Stimulated activated CD8-positive, alpha-beta memory T cell treated with anti-CD3 and anti-CD28 coated beads, Interleukin-7, amount 100 ng/mL, for 1 hour (primary cell): ENCODE measurements at places on chromosomes 1 and 21.

DNA sequence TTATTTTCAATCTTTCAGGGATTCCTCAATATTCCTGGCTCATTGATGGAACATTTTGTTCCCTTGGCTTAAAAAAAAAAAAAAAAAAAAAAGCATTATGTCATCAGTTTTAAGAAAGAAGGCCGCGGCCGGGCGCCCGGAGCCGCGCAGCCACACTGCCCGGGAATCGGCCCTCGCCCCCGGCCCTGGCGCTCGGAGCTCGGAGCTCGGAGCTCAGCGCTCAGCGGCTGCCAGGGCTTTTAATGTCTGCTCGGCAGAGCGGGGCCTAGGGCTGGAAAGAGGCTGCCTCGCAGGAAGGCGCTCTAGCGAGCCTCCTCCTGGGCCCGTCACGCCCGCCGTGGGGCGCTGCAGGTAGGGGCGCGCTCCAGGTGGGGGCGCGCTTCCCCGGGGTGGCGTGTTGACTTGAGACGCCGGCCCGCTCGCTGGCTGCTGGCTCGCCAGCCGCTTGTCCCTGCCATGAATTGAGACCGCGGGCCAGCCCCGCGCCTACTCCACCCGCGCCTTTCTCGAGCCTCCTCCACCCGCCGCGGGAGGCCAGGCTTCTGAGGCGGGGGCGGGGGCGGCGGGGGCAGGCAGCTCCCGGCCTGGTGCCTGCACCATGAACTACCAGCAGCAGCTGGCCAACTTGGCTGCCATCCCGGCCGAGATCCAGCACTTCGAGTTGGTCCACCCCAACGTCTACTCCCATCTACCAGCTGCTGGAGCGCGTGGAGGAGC is 5.4 kb upstream of the TDRD5 start:
- DNase-seq: no peak

DNA sequence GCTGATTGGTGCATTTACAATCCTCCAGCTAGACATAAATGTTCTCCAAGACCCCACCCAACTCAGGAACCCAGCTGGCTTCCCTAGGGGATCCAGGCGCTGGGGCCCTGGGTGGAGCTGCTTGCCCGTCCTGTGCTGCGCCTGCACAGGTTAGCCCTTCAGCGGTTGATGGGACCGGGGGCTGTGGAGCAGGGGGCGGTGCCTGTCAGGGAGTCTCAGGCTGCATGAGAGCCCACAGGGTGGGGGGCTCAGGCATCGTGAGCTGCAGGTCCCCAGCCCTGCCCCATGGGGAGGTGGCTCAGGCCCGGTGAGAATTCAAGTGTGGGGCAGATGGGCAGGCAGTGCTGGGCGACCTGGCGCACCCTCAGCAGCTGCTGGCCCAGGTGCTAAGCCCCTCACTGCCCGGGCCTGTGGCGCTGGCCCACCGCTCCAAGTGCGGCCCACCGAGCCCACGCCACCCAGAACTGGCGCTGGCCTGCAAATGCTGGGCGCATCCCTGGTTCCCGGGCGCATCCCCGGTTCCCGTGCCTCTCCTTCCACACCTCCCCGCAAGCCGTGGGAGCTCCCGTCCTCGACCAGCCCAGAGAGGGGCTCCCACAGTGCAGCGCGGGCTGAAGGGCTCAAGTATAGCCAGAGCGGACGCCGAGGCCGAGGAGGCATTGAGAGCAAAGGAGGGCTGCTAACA is 23.1 kb upstream of the CLCA4 start:
- DNase-seq: no peak

- no peak for DNase-seq
Measured at GRCh38 chr1:220301630-220302029, 29.4 kb upstream of the RAB3GAP2 start.

GRCh38 chr1:220698607-220699016 is 8.4 kb downstream of the C1orf115 start:
- DNase-seq: no peak

- no peak for DNase-seq
Measured at GRCh38 chr1:24946861-24947658, 17.0 kb upstream of the RUNX3 start.

DNA sequence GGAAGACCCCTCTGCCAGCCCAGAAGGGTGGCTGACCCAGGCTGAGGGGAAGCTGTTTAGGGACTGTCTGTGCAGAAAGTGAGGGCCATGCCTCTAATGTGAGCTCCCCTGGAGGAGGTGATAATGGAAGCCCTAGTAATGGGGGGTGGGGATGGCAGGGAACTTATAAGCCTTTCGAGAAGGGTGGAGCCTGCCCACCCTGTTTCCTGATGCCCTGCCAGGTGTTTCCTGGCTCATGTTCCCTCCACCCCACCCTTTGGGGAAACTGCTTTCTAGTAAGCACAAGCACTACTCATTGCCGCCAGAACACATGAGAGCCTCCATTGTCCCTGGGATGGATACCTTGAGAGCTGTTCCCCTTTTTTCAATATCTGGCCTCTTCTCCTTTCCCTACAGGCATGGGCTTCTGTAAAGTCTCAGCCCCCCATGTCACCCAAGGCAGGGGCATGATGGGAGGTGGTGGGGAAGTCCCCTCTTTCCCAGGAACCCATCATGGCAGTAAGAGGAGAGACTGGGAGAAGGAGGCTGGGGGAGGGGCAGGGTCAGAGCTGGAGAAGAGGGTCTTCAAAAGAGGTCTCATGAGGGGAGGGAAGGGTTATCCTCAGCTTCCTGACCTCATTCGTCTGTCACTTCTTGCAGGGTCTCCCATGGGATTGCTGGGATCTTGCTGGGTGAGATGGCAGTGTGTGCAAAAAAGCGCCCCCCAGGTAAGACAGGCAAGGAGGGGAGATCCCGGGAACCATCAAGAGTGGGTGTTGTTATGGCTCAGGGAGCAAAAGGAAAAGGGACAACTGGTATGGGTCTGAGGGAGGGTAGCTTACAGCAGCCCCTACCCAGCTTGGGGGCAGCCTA is 2.4 kb downstream of the ATP8B2 start:
- DNase-seq: no peak

- no peak for DNase-seq
Measured at GRCh38 chr1:238675221-238675620, 711.1 kb upstream of the CHRM3 start.

- DNase-seq: no peak
Measured at GRCh38 chr1:46622344-46622743, 5.7 kb upstream of the MOB3C start.

GRCh38 chr1:165877940-165878556 is 50.6 kb downstream of the UCK2 start:
- no peak for DNase-seq

- DNase-seq: no peak
Measured at GRCh38 chr21:34536820-34537219, 24.8 kb upstream of the KCNE1 start.

DNA sequence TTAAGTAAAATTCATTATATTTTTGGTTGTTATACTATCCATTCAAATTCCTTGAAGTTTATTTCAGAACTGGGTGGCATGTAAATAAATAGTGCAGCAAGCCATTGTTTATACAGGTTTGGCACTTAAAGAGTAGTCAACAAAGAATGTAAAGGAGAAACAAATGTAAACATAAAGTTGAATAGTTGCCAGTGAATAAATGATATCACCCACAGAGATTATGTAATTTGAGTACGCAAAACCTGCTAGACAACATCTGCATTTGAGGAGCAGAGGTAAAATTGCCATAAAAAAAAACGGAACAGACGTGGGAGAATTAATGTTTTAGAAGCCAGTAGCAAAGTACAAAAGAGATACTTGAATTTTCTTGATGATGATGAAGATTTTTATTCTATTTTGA is 111.6 kb downstream of the ADGRL2 start:
- DNase-seq: no peak

- DNase-seq: no peak
Measured at GRCh38 chr1:46605232-46605631, 1.2 kb upstream of the MKNK1 start.

DNA sequence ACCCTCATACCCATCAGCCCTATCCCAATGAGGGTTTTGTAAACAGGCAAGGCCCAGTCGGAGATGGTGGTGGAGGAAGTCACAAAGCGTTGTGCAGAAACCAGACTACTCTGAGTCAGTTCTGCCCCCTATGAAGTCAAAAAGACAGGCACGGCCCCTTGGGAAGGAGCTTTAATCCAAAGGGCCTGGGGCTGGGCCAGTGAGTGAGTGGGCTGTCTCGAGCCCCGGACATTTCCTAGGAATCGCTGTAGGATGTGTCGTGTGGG is 442 bp upstream of the AHCYL1 start:
- DNase-seq: no peak

GRCh38 chr1:99843760-99844159 is 6.4 kb upstream of the AGL start:
- DNase-seq: no peak

DNA sequence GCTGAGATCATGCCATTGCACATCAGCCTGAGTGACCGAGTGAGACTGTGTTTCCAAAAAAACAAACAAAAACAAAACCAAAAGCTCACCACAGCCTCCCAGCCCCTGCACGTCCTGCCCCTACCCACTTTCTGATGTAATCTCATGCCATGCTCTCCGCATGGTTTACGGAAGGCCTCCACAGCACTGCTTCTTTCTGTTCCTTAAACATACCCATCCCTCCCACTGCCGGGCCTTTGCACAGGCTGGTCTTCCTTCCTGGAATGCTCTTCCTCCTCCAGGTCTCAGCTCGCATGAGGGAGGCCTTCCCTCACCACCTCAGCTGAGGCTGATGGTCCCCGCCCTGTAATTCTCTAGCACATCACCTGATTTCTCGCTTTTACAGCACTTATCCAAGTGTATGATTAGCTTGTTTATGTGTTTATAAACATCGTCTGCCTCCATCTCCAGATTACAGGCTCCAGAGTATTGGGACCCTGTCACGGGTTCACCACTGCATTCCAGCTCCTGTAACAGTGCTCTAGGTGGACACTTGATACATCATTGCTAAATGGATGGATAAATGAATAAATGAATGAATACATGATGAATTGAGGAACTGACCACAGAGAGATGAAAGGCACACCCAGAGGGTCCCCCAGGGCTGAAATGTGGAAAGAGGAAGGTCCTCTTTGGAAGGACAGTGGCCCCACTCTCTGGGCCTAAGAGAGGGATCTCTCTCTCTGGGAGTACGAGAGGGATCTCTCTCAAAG is 22.1 kb downstream of the TCEA3 start:
- no peak for DNase-seq

DNA sequence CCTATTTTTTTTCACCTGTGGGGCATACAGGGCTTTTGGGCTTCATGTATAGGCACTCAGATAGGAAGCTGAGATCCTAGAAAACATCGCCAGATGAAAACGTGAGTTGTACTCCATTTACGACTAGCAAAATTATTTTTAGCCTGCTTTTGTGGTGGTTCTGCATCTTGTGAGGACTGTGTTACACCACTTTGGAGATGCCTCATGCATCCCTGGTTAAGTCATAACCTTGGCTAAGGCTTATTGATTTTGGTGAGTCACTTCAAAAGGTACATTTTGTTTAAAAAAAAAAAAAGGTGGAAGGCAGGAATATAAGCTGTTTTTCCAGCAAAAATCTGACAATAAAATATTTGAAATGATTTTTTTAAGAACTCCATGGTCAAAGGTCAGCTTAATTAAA is 101.8 kb upstream of the OLFM3 start:
- DNase-seq: no peak

DNA sequence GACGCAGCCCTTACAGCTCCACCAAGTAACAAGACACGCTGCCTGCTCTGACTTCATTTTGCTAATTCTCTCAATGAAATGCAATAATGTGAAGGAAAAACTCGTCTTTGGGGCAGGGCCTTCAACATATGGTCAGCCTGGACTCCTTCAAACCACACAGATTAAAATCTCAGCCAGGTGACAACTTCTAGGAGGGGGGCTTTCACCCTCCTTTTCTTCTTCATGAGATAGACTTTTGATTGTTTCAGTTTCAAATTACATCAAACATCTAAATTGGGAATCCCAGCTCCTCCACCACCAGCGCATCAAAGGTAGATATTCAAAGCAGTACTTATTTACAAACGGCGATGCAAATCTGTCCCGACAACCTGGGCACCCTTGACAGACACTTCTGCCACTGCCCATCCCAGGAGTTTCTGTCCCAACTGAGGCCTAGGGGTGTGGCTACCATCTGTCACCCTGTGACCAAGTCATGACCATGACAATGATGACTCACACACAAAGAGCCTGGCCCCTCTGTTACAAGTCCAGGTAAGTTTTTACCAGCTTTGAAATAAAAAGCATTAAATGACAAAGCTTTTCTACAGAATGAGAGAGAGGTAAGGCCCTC is 29.7 kb downstream of the SSBP3 start:
- no peak for DNase-seq

- DNase-seq: no peak
Measured at GRCh38 chr1:179105393-179105792, 23.5 kb downstream of the TOR3A start.

DNA sequence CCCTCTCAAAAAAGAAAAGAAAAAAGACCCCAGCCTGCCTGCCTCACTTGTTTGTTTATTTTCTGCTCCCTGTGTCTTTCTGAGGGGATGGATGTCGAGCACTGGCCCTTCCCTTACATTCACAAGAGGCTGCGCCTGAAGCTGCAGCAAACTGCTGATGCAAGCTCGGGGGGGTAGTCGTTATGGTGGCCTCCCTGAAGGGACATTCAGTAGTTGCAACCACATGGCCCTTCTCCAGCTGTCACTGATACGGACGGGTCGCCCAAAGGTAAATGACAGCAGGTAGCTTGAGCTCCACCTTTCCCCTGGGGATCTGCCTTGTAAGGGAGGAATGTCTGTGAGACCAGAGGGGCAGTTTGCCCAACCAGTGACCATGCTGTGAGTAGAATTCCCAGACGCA is 17.7 kb downstream of the PLEKHM2 start:
- no peak for DNase-seq

- no peak for DNase-seq
Measured at GRCh38 chr1:179082333-179082998, 596 bp downstream of the TOR3A start.

GRCh38 chr1:46490406-46490655 is 695 bp downstream of the DMBX1 start:
- DNase-seq: no peak

DNA sequence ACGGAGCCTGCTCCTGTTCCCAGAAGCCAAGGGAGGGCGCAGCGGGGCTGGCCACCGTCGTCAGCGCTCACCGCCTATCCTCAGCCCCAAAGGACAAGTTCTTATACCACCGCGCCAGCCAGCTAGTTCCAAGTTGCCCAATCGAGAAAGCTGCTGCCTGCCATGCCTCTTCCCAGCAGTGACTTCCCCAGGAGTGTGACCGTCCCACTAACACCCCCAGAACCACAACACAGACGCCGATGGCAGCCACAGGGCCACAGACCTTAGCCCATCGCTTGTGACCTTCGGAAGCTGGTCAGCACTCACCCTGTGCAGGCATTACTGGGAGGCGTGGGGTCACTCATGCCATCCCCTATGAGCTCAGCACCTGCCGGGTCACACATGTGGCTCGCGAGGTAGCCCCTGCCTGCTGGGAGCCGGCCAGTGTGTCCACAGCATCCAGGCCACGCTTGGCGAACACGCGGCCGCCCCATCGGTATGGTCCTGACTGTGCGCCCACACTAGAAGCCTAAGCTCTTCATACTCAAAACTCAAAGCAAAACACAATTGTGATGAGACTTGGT is 20.1 kb downstream of the NADK start:
- no peak for DNase-seq

- no peak for DNase-seq
Measured at GRCh38 chr1:34746785-34747637, 7.8 kb upstream of the GJB5 start.
